ENCODE measurements at places on chromosomes 4 and X.

DNA sequence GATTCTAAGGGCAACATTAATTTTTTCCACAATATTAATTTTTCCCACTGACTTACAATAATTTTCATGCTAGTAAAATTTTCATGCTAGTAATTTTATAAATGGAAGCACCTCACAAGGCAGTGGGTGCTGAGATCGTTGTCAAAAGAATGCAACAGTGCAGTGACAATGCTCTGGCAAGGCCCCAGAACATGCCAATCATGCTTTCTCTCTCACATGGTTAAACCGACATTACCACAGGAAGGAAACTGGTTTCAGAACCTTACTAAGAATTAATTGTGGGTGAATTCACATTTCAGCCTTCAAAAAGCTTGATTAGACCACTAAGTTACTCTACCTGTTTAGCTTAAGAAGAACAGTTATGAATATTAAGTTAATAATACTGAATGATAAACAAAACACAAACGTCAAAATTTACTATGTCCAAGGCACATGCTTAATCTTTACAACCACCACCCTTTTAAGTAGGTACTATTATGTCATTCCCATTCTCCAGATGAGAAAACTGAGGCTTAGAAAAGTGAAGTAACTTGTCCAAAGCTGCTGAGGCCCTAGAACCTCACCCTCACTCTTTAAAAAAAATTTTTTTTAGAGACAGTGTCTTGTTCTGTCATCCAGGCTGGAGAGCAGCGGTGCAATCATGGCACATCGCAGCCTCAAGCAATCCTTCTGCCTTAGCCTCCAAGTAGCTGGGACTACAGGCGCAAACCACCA is 10.0 kb upstream of the OPHN1 start:
- DNase-seq = no peak

DNA sequence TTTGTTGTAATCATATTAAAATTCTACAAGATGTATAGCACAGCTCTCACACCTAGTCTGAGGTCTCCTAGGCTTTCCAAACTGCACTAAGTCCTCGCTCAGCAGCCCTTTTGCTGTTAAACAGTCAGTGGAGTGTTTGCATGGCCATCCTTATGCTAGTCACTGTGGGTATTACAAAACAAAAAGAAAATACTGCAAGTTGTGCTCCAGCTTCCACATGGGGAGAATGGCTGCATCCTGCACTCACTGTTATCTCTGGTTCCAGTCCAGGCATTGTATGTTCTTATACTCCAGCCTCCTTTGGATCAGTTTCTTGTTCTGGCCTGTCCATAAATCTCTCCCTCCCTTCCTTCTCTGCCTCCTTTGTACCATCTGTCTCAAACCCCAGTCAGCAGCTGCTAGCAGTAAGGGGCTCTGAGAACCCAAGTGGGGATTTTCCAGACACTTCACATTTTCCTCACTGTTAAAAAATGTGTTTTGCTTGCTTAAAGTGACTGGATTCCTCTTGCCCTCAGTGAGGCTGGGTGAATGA is 38.5 kb upstream of the BMP15 start:
- no peak for DNase-seq

DNA sequence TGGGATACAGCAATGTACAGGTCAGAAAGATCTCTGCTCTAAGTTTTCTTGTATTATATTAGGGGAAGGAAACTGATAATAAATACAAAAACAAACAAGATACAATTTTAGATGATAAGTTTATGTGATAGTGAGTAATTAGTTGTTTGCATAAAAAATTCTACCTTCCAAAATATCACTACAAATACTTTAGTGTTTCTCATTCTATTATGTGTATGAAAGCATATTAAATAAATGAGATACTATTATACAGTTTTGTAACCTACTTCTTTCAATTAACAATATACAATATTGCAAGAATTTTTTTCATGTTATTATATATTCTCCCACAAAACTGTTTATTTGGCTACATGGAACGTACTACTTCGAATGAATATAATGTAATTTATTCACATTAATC is 4.2 kb upstream of the FGF2 start:
- DNase-seq = no peak

GRCh38 chr4:16351161-16351560 is 124.9 kb upstream of the TAPT1 start:
- DNase-seq = no peak
